ENCODE measurements at places on chromosomes 5 and 9.

DNA sequence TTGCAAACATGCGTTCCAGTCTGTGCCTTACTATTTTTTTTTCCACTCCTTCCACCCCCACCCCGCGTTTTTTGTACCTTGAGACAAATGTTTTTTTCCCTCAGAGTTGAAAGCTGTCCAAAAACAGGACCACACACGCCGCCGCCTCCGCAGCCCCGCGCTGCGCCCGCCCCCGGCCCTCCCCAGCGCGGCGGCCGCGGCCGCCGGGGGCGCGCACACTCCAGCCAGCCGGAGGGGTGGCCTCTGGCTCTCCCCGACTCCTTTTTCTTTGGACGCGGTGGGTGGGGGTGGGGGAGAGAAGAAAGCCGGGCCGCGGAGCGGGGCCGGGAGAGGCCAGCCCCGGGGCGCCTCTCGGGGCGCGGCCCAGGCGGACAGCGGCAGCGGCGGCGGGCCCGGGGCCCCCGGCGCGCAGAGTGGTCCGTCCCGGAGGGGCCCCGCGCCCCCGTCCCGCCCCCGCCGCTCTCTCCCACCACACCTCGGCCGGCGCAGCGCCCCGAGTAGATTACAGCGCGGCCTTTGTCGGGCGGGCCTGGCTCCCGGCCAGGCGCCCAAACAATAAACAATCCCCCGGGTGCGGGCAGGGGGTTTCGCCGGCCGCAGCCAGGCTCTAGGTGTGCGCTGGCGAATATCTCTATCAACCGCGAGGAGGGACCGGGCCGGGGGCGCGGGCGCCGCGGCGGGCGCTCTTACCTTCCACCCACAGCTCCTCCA is 10.9 kb downstream of the PTCH1 start:
- DNase-seq = peak; percentile 62

DNA sequence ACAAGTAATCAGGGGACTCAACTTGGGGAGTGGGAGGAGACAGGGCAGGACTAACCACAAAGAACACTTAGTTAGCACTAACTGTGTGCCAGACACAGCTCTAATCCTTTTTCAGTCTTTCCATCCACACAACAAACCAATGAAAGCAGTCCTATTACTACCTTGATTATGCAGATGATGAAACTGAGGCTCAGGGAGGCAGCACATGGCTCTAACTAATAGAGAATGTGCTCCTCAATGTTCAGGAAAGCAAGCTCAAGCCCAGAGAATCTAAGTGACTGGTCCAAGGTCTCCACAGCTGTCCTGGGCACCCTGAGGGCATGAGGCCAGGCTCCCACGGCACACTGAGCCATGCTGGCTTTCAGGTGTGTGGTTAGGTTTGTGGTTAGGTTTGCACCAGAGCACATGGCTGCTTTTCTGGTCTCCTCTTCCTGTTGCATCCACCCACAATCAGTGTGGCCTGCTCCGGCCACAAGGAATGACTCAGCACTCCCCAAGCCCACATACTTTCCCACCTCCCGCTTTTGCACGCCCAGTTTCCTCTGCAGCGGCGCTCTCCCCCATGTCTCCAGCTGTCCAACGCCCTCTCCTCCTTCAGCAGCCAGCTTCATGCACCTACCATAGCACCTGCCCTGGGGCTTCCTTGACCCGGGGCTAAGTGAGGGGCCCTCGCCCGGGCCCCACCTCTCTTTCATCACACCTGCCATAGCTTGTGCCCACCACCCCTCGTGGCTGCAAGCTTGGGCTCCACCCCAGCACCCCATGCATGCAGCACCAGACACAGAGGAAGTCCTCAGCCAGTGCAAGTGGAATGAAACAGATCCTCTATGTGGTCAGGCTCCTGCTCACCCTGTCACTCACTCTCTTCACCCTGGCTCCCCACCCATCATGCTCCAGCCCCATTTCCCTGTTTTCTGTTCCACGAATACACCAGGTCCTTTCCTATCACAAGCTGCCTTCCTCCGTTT is 133.1 kb downstream of the GABBR2 start:
- DNase-seq = peak; percentile 91

DNA sequence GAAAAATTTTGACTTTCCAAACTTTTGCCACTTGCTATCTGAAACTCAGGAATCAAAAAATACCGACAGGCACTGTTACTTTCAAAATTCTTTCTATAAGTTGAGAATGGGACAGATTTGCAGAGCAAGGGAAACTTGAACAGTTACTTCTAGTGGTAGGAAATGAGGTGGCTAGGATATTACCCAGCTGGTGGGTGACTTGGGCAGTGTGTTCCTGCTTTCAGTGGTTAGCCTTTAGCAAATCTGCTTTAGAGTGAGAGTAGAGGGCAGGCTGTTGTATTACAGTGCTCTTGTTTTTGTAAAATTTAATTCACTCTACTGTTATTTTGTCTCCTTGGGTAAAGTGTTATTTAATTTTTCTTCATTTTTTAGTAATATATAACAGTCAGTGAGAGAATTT is 40.2 kb upstream of the ROPN1L start:
- no peak for DNase-seq

DNA sequence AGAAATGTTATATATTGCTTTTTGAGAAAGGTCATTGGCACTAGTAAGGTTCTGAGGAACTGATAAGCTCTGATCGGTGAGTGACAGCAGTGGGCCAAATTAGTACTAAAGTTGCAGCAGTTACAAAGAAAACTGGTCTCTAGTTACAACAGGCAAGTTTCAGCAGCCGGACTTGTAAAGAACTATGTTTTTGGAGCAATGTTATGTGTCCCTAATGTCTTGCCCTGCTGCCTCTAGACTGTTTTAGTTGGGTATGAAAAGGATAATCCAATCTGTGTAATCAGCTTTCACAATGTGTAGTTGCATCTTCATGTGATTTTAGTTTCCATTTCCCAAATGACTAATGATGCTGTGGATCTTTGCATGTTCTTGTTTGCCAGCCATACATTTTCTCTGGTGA is 113.5 kb downstream of the CAMK4 start:
- DNase-seq = no peak

GRCh38 chr9:132412089-132412488 is 2.1 kb downstream of the CFAP77 start:
- no peak for DNase-seq

DNA sequence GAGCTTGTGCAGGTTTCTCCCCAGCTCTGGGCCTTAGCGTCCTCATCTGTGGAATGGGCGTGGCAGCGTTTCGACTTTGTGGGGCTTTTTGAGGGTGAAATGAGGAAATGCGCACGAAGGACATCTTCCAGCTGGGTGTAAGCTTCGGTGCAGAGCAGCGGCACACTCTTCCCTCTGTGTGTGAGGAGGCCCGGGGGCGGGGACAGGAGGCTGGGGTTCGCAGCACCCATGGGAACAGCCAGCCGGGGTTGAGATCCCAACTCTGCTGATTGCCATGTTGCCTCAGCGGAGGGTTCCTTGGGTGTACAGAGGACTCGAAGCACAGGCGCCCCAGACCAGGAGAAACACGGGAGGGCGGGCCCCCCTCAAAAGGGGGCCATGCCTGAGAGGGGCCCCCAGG is 265.6 kb downstream of the NSG2 start:
- DNase-seq = no peak

DNA sequence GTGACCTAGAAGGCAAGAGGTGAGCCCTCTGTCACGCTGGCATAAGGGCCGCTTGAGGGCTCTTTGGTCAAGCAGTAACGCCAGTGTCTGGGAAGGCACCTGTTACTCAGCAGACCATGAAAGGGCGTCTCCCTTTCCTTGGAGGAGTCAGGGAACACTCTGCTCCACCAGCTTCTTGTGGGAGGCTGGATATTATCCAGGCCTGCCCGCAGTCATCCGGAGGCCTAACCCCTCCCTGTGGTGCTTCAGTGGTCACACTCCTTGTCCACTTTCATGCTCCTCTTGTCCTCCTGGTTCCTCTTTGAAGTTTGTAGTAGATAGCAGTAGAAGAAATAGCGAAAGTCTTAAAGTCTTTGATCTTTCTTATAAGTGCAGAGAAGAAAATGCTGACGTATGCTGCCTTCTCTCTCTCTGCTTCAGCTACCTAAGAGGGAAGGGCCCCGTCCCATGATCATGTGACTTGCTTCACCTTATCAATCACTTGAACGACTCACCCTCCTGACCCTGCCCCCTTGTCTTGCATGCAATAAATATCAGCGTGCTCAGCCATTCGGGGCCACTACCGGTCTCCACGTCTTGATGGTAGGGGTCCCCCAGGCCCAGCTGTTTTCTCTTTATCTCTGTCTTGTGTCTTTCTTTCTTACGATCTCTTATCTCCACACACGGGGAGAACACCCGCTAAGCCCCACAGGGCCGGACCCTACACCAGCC is 16.7 kb upstream of the SCGB3A1 start:
- peak; percentile 54 for DNase-seq

- DNase-seq = peak; percentile 62
Measured at GRCh38 chr9:4299005-4299795, 668 bp downstream of the GLIS3 start.

GRCh38 chr5:55222092-55222984 is 4.8 kb downstream of the MCIDAS start:
- no peak for DNase-seq

DNA sequence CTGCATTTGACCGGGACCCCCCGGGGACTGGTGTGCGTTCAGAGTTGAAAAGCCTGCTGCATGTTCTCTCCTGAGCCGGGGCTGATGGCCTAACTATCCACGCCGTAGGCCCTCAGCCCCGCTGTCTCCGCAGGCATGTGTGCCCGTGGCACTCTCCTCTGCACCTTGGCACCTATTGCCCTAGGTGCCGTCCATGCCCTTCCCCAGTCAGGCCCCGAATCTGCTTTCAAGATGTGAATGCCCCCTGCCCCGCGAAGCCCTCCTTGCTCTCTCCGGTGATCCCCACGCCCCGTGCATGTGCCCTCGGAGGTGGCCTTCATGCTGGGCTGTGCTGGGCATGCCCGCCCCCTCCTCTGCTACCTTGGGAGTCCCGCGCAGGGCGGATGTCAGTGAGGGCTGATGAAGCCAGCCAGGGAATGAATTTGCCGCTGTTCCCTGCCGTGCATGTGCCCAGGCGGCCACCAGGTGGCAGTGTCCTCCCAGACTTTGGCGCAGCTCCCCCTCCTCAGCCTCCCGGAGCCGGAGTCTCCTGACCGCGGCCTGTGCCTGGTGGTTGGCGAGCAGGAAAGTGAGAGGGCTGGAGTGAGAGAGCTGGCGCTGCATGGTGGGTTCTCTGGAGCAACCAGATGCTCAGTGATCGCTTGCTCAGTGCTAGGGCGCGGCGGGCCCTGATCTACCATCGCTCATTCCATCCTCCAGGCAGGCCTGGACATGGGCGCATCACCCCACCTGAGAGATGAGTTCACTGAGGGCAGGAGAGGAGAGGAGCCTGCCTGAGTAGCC is 112.9 kb upstream of the LMX1B start:
- peak; percentile 64 for DNase-seq

- no peak for DNase-seq
Measured at GRCh38 chr9:133679056-133679455, 42.9 kb downstream of the DBH start.

GRCh38 chr5:143187495-143187894 is 216.0 kb downstream of the NR3C1 start:
- no peak for DNase-seq

DNA sequence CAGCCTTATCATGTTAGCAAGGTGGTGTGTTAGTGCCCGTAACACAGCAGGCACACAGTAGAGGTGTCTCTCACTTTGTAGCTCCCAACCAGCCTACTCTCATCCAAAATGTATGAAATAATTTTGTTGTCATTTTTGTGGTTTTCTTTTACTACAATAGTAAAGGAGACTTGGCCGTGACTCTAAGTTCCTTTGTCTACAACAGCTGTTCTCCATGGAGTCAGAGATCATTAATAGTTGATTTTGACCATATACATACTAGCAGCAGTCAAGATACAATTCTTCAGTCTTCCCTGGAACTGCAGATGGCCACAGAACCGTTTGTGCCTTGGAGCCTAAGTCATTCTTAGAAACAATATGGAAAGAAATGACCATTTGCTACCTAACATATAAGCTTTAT is 567.1 kb downstream of the TLR4 start:
- no peak for DNase-seq

DNA sequence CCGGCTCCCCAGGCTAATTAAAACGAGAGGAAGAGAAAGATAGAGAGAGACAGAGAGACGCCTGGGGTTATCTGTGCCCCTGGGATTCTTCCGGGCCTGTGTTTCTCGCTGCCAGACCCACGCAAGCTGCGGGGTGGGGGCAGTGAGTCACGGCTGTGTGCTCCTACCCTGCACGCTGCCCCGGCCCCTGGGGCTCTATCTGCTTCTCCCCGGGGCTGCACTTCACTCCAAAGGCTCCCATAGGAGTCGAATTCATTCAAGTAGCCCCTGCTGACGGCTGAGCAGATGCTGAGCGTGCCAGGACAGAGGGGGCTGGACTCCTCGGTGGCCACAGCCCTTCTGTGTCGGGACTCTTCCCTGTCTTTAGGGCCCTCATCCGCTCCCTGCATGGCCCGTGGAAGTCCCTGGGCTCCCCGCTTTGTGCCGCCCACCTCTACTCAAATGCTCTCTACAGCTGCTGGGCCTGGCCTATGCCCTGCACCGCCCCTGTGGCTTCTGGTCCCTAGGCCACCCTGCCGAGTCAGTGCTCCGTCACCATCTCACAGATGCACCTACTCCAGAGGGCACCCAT is 22.8 kb downstream of the SARDH start:
- DNase-seq = peak; percentile 82

GRCh38 chr9:6893350-6894131 is 135.8 kb downstream of the KDM4C start:
- DNase-seq = no peak

GRCh38 chr9:13480693-13481092 is 201.2 kb upstream of the MPDZ start:
- DNase-seq = no peak

GRCh38 chr5:155010881-155011280 is 2.7 kb upstream of the KIF4B start:
- no peak for DNase-seq

DNA sequence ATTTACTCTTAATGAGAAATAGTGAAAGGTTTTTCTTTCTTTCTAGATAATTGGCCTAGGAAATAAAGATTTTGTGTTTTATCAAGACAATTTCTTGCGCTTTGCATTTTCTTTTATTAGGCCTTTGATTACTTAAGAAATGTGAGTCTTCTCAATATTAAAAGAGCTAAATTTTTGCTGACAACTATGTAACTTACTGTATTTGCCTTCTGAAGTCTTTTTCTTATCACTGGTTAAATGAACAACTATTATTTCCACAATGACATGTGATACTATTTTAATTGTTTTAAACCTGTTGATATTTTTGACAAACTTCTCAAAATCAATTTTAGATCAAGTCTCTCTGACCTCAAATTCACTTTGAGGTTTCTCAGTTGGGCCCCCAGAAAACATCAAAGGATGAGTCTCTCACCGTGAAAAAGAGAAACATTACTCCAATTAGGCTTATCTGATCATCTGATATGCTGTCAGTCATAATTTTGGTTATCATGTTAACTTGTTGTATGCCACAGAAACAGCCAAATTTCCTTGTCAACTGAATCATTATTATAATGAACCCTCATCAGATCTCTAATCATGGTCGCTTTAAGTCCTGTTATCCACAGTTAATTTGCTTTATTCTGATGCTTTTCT is 48.8 kb downstream of the RAPGEF1 start:
- no peak for DNase-seq

DNA sequence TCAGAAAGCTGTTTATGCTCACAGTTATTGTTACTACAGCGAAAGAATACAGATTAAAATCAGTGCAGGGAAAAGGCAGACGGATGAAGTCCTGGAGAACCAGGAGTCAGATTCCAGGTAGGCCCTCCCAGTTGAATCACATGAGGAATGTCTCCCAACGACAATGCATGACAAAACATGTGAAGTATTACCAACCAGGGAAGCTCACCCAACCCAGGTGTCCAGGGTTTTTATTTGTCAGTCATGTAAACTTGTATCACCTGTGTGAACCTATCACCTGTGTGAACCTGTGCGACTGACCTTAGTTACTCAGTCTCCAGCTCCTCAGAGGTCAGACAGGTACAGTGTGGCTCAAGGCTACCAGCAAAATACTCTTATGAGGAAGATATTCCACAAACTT is 63.9 kb downstream of the KIAA1958 start:
- DNase-seq = no peak

- no peak for DNase-seq
Measured at GRCh38 chr9:86684148-86684547, 263.2 kb downstream of the GAS1 start.
